Caki2 (cell line): ENCODE measurements at places on chromosomes 12 and 14. TPM values are rescaled to one million over a fixed set of nuclear protein-coding genes. Genes with fewer than 3 reads are reported as not detected.

The LTBP2 gene
- 7.6 and 34.4 TPM in 2 replicates for total RNA-seq

GRCh38 chr12:132554845-132555630 lies 55.3 kb downstream of the LRCOL1 start:
- DNase-seq, result no peak

The KRT75 gene
- not detected in 2 replicates for total RNA-seq

GRCh38 chr14:32697704-32698103 lies 241.0 kb upstream of the NPAS3 start:
- peak; percentile 43 for DNase-seq

- no peak for DNase-seq
Observed at GRCh38 chr12:106110626-106111300, 28.0 kb downstream of the NUAK1 start.

GRCh38 chr12:41619705-41620104 lies 431.6 kb downstream of the PDZRN4 start:
- DNase-seq, result no peak

The NOS1 gene
- total RNA-seq, result 0.14 TPM in 1 of 2 replicates, not detected in the other

The ING4 gene
- total RNA-seq, result 23.2 and 35.3 TPM in 2 replicates

The IRAK3 gene
- total RNA-seq, result 0.47 TPM in 1 of 2 replicates, not detected in the other

DNA sequence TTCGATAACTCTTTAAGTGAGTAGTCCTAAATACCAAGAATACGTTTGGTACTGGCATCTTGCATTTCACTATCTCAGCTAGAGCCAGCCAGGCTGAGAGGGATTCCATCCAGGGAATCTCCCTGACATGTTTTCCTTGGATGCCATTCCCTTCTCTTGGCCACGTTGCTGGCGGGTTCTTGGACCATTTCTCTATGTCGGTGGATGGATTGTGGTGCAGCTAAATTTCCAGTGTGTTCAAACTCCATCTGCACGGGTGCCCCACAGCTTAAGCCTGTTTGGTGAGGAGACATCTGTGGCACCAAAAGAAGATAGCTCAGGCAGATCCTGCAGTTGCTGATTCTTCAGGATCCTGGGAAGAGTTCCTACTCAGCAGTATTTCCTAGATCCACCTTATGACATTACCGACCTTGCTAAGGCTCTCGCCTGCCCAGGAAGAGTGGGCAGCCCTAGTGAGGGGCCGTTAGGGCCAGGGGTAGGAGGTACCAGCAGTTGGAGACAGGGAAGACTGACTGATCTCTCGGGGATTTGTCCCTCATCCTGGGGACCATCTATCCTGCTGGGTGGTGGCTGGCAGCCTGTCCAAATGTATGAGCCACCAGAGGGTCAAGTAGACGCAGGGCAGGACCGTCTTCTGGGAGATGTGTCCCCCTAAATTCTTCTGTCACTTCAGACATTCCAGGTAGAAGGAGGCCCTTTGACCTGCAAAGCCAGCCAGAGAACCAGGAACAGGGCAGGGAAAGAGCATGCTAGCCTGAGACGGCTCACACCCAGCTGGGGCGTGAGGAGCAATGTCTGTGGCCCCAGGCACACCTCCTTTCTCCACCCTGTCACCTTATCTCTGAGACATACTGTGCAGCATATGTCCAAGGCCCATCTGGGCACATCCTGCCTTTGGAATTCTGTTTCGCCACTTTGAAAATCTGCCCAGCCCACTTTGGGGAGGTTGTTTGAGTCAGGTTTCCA lies 72.6 kb upstream of the CAPRIN2 start:
- no peak for DNase-seq

GRCh38 chr12:112105891-112106290 lies 2.7 kb downstream of the NAA25 start:
- no peak for DNase-seq

DNA sequence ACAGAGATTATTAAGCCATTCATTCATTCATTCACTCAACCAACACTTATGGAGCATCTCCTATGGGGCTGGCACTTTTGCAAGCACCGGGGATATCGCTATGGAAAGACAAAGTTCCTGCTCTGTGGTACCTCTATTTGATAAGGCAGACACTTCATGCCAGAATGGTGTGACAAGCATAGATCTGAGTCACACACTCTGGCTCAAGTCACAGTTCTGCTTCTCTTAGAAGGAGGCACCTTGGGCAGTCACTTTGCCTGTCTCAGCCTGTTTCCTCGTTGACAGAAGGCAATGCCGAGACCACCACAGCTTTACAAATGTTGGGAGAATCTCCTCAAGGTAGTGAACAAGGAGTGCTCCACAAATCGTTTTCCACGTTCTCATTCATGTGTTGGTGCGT lies 205.2 kb downstream of the SLC41A2 start:
- DNase-seq, result no peak

The CALCOCO1 gene
- total RNA-seq, result 25.9 and 27.4 TPM in 2 replicates

DNA sequence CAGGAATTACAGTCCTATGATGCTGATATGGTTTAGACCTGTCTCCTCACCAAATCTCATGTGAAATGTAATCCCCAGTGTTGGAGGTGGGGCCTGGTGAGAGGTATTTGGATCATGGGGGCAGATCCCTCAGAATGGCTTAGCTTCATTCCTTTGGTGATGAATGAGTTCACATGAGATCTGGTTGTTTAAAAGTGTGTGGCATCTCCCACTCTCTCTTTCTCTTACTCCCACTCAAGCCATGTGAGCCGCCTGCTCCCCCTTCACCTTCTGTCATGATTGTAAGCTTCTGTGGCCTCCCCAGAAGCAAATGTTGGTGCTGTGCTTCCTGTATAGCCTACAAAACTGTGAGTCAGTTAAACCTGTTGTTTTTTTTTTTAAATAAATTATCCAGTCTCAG lies 89.4 kb upstream of the ARHGAP5 start:
- no peak for DNase-seq

- peak; percentile 35 for DNase-seq
Observed at GRCh38 chr12:99983456-99984258, 1.1 kb downstream of the ANKS1B start.

DNA sequence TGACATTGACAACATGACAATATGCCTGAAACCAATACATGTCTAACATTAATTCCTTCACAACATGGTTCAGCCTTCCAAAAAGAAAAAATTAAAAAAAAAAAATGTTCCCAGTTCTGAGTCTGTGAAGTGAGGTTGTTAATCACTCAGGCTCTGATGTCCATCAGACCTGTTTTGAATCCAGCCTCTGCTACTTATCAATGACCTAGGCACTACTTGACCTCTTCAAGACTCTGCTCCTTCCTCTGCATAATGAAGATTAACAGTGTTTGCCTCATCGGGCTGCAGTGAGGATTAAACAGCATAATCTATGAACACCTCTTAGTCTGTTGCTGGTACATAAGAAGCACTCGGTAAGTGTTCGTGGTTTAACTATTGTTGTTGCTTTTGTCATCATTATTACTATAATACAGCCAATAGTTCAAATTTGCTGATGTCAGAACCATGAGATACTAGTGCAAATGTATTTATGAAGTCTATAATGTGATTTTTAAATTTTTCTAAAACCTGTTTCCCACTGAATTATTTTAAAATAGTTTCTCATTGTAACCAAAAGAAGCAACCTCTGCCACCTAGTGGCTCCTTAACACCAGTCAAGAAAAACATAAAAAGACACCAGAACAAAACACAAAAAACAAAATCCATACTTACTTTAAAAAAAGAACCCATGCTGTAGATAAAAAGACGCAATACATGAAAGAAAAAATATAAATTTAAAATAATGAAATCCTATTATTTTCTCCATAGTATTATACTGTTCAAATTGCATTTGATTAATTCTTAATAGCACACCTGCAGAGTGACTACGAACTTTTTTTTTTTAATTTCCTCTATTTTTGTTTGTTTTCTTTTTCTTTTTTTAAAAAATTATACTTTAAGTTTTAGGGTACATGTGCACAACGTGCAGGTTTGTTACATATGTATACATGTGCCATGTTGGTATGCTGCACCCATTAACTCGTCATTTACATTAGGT lies 20.3 kb upstream of the TMX1 start:
- peak; percentile 16 for DNase-seq

The ZNF385A gene
- total RNA-seq, result 1.7 and 1.8 TPM in 2 replicates

The GLI1 gene
- total RNA-seq, result 0.57 and 1.8 TPM in 2 replicates

The PELI2 gene
- 5.1 and 6.1 TPM in 2 replicates for total RNA-seq

DNA sequence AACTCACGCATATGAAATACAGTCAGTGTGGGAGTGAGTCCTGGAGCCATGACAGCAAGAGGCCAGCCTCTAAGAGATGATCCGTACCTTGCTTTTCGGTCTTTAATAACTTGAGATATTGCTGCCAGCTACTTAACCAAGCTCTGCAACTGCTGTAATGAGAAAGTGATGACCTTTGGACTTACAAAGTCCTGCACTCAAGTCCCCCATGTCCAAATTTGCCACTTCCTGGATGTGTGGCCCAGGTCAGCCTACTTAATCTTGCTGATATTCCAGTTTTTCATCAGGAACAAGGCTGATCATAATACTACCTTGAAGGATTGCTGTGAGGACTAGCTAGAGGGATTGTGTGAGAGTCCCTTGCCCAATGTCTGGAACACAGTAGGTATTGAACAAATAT lies 33.8 kb upstream of the DUSP6 start:
- DNase-seq, result no peak

The LMO3 gene
- total RNA-seq, result not detected in 2 replicates

DNA sequence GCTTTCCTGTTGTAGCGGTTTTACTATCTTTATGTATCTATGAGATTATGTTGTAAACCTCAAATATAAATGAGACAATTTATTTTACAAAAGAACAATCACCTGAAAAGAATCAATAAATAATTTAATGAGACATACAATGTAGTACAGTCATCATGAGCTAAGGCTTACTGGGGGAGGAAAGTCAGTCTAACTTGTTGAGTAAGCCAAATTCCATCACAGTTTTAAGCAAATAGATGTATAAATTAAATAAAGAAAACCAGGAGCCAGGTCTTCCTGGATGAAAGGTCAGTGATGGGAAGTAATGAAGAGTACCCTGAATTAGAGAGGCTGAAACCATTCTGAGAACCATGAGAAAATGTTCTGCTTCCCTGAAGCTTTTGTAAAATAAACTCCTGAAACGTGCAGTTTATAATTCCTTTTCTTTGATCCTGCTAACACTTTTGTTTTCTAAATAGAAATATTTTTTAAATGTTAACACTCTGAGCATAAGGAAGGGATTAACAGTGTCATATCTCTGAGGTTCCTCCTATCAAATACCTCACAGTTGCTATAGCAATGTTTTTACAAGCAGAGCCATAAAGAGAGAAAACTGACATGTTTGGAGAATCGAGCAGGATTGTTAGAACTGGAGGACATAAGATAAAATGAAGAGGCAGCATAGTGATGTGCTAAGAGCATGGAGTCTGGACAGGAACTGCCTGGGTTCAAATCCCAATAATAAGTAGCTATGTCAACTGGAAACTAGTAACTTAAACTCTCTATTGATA lies 444.9 kb upstream of the FOXG1 start:
- DNase-seq, result no peak

DNA sequence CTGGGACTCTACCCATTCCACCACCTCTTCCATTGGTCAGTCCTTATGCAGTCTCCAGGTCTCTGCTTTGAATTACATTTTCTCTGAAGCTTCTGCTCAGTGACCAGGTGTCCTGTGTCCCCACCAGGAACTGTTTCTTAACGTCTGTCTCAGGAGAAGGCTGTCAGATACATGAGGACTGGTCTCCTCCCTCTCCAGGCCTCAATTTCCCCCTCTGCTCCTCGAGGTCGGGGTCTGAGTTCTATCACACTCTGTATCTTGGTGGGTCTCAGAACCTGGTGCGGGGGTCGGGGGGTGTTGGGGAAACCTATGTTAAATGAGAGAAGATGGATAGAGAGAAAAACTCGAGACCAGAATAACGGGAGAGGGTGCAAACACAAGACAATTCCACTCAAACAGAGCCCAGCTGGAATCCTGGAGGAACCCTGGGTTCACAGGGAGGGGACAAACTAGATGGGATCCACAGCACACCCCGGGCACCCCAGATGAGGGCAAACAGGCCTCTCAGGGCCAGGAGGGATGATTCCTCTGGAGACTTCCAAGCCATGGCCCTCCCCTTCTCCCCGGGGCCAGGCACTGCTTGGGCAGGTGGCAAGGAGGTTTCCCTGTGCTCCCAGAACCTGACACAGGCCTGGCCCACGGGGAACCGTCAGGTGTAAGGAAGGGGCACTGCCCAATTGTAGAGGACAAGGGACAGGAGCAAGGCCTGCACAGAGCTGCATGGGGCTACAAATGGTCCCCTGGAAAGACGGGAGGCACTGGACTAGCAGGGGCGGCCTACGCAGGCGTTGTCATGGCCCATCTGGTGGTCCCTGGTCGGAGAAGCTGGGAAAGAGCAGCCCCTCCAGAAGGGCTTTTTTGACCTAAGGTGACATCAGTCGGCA lies 313.2 kb upstream of the DIO3 start:
- DNase-seq, result no peak

The ADAMTS20 gene
- total RNA-seq, result not detected in 2 replicates

The P3H3 gene
- 70.9 and 93.3 TPM in 2 replicates for total RNA-seq

DNA sequence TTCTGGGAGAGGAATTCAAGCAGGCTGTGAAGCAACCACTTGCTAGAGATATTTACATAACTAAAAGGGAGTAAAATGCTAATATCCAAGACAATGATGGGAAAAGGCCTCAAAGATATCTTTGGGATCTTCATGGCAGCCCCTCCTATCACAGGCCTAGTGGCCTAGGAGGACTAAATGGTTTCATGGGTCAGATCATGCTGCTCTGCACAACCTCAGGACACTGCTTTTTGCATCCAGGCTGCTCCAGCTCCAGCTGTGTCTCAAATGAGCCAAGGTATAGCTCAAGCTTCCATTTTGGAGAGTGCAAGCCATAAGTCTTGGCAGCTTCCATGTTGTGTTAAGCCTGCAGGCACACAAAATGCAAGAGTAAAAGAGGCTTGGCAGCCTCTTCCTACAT lies 195.6 kb upstream of the SSTR1 start:
- DNase-seq, result no peak

- no peak for DNase-seq
Observed at GRCh38 chr12:55845785-55846496, 3.2 kb upstream of the MMP19 start.

GRCh38 chr12:7695237-7695560 lies 376 bp downstream of the GDF3 start:
- DNase-seq, result no peak

DNA sequence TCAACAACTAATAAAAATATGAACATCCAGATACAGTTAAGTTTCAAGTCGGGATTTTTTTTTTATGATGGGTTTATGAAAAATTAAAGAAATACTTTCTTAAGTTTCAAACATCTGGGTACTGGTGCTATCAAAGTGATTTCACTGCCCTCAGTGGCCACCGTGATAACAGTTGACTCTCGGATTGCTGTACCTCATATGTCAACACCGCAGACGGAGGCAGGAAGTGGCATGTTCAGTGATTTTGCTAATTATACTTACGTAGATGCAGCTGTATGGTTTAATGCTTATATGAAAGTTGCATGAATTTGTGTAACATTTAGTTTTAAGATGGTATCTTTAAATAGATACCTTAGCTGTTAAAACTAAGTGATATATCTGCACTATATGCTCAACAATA lies 20.8 kb upstream of the FBLN5 start:
- DNase-seq, result no peak

- DNase-seq, result no peak
Observed at GRCh38 chr12:20280515-20280914, 87.8 kb upstream of the PDE3A start.

The ADCK1 gene
- 1.2 and 1.8 TPM in 2 replicates for total RNA-seq

DNA sequence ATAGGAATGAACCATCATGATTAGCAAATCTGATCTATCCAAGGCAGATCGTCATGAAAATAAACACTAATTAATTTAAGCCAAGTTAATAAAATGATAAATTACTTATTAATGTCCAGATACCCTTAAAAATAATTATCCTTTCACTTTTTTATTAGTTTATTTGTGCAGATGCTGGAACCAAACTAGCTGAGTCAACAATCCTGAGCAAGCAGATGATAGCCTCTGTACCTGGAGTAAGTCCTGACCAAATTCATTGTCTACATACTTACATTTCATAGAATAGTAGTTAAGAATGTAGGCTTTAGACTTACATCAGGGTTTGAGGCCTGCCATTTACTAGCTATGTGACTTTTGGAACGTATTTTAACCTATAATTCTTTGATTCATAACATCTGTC lies 105.8 kb downstream of the PRIMA1 start:
- DNase-seq, result no peak
